ENCODE measurements at places on chromosomes 3 and 15.

GRCh38 chr15:74327756-74328155 is 39.7 kb downstream of the CYP11A1 start:
- DNase-seq, result no peak

DNA sequence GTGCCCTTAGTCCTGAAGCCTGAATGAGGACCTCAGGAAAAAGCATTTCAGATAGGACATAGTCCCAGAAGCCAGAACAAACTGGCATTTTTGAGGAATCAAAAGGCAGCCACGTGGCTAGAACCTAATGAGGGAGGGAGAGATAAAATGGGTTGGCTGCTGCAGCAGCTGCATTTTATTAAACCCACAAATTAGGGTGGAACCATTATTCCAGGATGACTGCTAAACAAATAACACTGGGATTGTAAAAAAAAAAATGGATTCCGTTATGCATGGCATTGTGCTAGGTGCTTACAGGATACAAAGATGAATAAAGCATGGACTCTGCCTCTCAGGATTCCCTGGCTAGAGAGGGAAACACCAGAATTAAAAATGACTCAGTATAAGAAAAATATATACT is 141.5 kb downstream of the SATB1 start:
- no peak for DNase-seq

- no peak for DNase-seq
Observed at GRCh38 chr15:67409175-67409574, 111.8 kb upstream of the C15orf61 start.

DNA sequence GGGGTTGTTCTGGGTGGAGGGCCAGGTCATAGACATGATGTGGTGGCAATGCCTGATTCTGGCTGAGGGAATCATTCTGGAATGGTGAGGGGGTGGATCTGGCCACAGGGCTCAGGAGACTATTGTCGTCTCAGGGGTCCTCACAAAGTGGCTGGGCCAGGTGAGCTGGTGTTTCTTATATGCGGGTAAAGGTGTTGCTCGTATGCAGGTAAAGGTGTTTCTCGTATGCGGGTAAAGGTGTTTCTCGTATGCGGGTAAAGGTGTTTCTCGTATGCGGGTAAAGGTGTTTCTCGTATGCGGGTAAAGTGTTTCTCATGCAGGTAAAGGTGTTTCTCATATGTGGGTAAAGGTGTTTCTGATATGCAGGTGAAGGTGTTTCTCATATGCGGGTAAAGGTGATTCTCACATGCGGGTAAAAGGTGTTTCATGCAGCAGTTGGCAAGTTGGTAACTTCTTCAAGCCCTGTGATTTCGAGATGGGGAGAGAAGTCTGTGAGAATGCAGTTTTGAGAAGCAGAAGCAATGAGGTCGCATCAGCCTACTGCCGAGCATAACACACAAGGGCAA is 10.5 kb upstream of the MUC4 start:
- DNase-seq, result no peak

DNA sequence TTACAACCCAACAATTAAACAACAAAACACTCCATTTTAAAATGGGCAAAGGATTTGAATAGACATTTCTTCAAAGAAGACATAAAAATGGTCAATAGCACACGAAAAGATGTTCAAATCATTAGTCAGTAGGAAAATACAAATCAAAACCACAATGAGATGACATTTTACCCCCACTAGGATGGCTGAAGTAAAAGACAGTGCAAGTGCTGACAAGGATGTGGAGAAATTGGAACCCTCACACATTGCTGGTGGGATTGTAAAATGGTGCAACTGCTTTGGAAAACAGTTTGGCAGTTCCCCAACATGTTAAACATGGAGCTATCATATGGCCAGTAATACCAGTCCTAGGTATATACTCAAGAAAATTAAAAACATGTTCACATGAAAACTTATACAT is 11.6 kb downstream of the GALNT15 start:
- DNase-seq, result no peak

GRCh38 chr3:161273589-161274218 is 52.6 kb downstream of the NMD3 start:
- peak; percentile 70 for DNase-seq

GRCh38 chr3:194606941-194607340 is 26.3 kb downstream of the TMEM44 start:
- no peak for DNase-seq

DNA sequence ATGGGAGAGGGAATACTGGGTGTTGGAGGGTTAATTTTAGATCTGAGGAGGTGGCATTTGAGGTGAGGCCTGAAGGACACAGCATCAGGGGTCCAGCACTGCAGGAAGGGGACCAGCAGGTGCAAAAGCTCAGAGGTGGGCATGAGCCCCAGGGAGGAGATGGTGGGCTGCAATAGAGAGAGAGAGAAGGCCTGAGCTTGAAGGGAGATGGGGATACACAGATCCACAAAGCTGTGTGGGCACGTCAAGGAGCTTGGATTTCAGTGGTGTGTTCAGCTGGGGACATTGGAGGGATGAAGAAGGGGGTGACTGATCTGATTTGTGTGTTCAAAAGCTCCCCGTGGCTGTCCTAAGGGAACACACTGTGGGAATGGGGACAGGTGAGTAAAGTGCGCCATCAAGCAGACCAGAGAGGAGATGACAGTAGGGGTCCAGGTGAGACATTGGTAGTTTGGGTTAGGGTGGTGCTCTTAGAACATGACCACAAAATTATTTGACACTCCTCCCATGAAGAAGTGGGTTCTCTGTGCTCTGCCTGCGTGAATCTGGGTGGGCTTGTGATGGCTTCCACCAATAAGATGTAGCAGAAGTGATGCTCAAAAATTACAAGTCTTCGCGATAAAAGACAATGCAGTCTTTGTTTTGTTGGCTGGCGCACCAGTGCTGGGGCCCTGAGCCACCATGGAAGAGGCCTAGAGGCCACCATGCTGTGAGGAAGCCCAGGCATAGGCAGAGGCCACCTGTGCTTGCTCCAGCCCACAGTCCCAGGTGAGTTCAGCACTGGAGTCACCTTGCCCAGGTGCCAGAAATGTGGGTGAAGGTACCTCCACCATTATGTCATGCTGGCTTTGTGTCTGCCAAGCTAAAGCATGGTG is 1.9 kb upstream of the WNT7A start:
- DNase-seq, result no peak

GRCh38 chr15:43241100-43241499 is 20.3 kb upstream of the EPB42 start:
- no peak for DNase-seq

GRCh38 chr3:143784446-143784845 is 63.8 kb downstream of the SLC9A9 start:
- DNase-seq, result no peak

- DNase-seq, result no peak
Observed at GRCh38 chr3:186519021-186519658, 25.0 kb downstream of the CRYGS start.

DNA sequence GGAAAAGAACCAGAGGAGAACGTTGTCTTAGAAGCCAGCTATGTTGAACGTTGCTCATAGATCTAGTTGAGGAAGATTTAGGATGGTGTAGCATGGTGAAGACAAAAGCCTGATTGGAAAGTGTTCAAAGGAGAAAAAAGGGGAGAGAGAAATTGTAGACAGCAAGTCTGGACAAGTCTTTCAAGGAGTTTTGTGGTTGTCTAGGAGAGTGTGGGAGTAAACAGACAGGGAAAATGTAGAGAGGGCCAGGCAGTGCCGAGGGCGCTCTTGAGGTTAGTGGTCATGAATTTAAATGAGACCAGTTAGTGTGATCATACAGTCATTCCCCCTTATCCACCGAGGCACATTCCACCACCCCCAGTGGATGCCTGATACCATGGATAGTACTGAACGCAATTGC is 167.5 kb upstream of the IL12A start:
- no peak for DNase-seq

GRCh38 chr15:31448635-31448979 is 122.0 kb downstream of the KLF13 start:
- no peak for DNase-seq

GRCh38 chr3:129441782-129442181 is 1.8 kb downstream of the IFT122 start:
- peak; percentile 41 for DNase-seq

- no peak for DNase-seq
Observed at GRCh38 chr3:179037351-179037750, 34.3 kb downstream of the ZMAT3 start.

GRCh38 chr3:52227117-52227516 is 1.7 kb upstream of the TLR9 start:
- no peak for DNase-seq

- DNase-seq, result no peak
Observed at GRCh38 chr15:28265334-28266019, 56.5 kb downstream of the HERC2 start.

DNA sequence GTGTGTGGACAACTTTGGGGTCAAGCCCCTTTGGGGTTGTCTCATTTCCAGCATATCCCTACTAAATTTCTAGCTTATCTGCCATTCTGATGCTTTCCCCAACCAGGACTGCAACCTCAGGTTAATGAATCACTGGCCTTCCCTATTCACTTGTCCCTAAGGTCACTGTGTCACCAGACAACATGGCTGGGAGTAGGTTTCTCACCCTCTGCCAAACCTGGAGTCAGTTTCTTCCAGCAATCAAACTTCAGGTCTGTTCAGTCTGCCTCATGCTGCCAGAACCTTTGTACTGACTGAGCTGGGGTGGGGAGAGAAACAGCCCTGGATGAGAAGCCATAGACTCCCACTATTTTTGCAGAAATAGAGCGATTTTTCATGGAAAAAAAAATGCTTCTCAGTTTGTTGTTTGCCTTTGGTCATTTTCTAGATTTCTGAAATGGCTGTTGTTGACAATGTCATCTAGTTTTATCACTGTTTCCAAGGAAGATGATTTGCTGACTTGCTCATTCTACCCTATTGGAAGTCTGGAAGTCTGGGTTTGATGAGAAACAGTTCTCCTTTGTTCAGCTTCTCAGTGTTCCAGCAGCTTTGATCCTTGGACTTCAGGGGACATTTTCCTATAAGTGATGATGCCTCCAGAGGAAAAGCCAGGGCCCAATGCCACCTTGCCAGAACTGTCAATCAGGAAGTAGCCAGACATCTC is 74.8 kb upstream of the IL12A start:
- no peak for DNase-seq

GRCh38 chr3:193354423-193354822 is 24.1 kb downstream of the ATP13A5 start:
- DNase-seq, result no peak

GRCh38 chr3:42839616-42840015 is 30.4 kb downstream of the ACKR2 start:
- peak; percentile 89 for DNase-seq

GRCh38 chr15:49817100-49817499 is 196.3 kb downstream of the DTWD1 start:
- DNase-seq, result no peak

DNA sequence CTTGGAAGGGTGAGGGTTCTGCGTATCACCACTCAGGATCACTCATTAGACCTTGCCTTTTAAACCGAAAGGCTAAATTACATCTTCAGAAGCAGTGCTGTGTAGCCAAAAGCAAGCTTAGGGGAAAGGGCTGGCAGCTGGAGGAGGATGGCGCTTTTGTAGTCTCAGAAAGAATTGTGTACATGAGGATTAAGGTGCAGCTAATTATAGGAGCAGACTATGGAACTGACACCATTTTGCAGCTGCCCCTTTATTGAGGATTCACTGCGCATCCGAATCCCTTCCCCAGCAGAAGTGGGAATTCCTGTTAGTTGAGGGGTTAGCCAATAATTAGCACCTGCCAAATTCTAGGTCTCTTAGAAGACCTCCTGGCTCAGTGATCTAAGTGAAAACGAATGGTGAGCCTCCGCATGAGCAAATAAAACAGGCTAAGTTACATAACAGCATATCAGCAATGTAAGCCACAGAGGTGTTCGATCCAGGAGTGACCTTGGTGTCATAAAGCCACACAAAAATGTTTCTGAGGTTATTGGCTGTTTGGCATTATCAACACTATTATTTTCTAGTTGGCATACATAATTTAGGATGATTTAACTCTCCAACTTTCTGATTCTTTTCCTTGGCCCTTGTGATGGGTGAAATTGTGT is 42.6 kb upstream of the SEMA6D start:
- peak; percentile 73 for DNase-seq

- no peak for DNase-seq
Observed at GRCh38 chr15:69804786-69805185, 292.9 kb downstream of the TLE3 start.

- peak; percentile 8 for DNase-seq
Observed at GRCh38 chr3:160587105-160587504, 21.7 kb upstream of the KPNA4 start.

DNA sequence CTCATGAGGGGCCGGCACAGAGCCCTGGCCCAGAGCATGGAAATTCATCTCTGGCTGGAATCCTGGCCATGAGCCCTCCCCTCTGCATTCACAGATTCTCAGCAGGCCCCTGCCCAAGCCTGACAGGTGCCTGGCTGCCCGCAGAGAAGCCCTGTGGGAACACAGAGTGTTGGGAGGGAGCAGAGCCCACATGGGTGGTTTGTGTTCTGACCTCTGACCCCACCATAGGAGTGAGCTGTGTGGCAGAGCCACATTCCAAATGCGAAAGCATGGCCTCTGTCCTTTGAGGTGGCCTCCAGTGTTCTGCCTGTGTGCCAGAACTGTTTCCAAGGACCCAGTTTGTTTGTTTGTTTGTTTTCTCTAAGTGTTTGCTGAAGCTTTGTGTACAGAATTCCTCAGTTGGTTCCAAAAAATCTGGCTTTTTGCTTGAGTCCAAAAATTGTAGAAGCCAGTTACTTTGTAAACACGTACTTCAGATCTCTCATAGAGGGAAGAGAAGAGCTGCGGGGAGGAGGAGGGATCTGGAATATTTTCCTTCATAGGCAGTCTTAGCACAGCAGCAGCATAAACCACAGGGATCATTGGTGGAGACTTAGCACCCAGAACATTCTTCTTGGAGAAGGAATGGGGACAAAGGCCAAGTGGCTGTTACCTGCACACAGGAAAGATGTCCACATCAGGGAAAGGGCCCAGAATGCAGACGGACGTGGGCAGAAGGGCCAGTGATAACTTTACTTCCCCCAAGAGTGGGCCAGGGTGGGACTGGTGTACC is 36.0 kb downstream of the GRAMD2A start:
- peak; percentile 18 for DNase-seq

DNA sequence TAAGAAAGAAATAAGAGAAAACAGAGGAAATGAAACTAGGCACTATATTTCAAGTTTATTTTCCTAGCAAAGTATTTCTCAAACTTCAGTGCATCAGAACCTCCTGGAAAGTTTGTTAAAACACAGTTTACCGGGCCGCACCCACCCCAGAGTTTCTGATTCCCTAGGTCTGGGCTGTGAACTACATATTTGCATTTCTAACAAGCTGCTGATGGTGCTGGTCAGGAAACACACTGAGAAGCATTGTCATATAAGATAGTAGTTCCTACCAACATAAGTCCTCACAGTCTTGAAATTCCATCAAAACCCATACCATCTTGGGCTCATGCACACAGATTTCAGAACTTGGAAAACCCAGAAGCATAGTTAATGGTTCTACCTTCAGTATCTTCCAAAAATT is 8.3 kb downstream of the SLC9A9 start:
- no peak for DNase-seq

Measured in brain (organoid and tissue), 16 donors.